ENCODE measurements at places on chromosomes 4 and X.

DNA sequence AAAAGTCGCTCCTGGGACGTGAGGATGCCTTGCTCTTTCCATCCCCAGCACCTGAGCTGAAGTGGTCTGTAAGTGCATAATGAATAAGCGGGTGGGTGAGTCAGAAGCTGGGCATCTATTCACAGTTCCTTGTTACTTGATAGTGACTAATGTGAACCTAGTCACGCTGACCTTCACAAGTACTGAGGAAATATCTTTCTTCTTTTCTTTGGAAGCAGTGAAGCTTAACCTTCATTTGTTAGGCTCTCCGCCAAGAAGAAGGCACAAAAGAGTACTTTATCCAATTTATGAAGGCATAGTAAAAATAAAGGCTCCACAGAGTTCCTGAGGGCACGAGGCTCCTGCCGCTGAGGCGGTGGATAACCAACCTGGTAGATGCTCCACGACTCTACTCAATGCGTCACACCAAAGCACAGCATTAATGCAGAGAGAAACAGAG, 475.7 kb upstream of the SLIT2 start:
- no peak for DNase-seq

DNA sequence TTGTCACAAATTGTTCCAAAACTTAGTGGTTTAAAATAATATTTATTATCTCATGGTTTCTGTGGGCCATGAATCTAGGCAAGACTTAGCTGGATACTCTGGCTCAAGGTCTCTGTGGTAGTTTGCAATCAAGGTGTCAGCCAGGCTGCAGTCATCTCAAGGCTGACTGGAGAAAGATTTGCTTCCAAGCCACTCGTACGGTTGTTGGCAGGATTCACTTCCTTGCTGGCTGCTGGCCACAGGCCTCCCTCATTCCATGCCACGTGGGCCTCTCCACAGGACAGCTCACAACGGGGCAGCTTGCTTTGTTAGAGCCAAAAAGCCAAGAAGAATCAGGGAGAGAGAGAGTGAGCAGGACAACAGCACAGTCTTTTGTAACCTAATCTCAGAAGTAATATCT, 101.4 kb downstream of the WWC2 start:
- DNase-seq, result no peak

DNA sequence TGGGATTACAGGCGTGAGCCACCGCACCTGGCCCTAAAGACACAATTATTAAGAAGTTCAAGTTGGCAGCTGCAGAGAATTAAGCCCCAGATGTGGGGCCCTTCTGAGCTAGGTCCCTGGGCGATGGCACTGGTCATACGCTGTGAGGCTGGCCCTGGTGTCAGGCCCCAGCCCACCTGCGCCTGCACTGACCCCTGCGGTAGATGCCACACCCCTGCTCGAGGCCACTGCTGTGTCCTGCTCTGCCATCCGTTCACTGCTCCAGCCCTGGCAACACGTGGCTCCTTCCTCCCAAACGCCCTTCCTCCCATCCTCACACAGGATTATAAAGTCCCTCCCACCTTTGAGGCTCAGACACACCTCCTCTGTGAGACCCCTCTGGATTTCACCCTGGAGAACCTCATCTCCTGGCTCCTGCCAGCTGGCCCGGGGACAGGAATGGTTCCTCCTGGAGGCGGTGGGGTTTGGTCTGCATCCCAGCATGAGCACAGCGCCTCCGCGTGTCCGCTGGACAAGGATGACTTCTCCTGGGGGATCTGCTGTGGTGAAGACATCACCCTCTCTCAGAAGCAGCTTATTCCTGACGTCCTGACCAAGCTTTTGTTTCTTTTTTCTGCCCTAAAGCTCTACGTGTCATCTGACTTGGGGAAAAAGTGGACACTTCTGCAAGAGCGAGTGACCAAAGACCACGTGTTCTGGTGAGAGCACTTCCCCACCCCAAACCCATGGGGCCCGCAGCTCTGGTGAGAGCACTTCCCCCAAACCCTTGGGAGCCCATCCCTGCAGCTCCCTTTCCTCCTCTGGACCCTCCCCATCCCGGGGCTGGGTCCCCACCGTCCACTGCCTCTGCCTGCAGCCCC, 219.0 kb upstream of the PSAPL1 start:
- no peak for DNase-seq

DNA sequence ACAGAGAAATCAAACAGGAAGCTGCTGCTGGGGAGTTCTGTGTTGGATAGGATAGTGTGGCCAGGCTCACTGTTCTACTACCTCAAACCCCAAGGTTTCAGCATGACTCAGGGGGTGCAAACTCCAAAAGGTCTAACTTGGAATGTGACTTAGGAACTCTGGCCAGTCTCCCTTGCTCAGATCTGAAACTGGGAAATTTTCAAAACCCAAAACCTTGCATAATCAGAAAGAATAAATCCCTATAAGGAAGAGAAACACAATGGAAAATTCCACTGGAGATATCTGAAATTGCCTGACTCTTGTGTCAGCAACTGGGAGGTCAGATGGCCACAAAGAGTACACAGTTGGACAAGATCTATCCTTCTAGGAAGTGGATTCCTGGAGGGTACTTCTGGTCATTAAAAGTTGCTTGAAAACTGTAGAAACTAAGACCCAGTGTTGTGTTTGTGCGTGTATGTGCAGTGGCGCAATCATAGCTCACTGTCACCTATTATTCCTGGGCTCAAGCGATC, 58.0 kb downstream of the PPEF2 start:
- no peak for DNase-seq

- no peak for DNase-seq
These were observed 2158.6 kb upstream of the TENM3 start for GRCh38 chr4:180084561-180084960.

- no peak for DNase-seq
These were observed 320.2 kb upstream of the GATB start for GRCh38 chr4:152081024-152081423.

DNA sequence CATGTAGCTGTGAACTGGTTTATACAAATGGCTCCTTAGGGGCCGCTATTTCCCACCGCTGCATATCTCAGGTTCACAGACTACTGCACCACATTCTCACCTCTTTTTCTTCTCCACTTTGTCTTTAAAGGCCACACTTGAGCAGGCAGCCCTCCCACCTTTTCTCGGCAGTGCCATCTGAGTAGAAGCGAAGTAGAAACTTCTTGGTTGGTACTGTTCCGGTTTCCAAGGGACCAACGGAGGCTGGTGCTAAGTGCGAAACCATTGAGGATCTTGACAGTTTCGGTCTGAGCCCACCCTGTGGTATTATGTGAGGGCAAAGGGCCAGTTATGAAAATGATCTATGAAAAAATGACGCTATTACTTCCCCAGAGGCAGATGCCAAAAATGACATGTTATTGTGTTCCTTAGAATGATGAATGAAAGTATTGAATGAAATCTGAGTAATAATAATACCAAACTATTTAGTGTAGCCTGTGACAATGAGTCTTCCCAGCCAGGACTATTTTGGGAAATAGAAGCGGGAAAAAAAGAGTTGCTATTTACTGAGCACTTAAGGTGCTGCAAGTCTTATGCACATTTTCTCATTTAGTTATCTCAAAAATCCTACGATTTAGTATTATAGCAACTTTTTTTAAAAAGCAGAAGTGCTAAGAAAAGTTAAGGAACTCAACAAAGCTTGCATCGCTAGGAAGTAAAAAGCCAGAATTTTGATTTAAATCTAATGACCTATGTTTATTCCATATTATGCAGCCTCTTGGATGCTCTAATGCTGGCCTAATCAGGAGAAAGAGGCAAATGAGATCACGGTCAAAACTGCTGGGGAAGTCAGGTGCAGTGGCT, 29.6 kb upstream of the CHRNA9 start:
- DNase-seq, result no peak

GRCh38 chr4:34158878-34159277, 2085.4 kb downstream of the ARAP2 start:
- DNase-seq, result no peak

- DNase-seq, result no peak
These were observed 24.3 kb upstream of the TET2 start for GRCh38 chr4:105122350-105122749.

GRCh38 chr4:110108960-110109359, 89.5 kb downstream of the ELOVL6 start:
- DNase-seq, result no peak

DNA sequence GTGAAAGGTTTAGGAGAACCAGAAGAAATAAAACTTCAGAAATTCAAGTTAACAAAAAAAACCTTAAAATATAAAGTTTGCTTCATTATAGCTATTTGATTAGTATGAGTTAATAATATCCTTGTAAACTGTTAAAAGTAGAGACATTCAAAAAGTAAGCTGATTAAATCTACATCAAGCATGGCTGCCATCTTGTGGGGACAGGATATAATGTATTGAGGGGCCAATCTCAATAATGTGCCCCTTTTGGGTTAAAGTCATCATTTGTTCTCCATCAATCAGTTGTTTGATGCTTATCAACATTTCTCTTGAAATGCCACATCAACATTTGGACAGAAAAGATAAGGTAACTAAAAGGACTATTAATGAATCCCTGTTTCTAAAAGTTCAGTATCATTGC, 4.6 kb upstream of the GRID2 start:
- DNase-seq, result no peak

- no peak for DNase-seq
These were observed 999.1 kb downstream of the STPG2 start for GRCh38 chr4:97144199-97144598.

DNA sequence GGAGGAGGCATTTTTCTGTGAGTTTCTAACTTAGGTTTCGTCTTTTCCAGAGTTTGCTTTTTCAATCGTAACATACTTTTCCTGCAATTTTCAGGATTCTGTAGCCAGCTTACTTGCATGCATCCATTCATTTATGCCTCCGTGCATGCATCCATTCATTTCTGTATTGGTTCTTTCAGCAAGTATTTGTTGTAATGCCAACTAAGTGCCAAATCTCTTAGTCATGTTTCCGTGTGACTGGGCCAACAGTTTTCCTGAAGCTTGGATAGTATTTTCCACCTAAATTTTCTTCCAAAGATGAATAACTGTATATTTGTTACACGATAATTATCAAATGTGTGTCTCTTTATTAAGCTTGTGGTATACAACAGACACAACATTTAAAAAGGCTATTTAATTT, 41.5 kb downstream of the CBLL2 start:
- DNase-seq, result no peak

GRCh38 chrX:134688031-134688823, 30.0 kb upstream of the PLAC1 start:
- no peak for DNase-seq

DNA sequence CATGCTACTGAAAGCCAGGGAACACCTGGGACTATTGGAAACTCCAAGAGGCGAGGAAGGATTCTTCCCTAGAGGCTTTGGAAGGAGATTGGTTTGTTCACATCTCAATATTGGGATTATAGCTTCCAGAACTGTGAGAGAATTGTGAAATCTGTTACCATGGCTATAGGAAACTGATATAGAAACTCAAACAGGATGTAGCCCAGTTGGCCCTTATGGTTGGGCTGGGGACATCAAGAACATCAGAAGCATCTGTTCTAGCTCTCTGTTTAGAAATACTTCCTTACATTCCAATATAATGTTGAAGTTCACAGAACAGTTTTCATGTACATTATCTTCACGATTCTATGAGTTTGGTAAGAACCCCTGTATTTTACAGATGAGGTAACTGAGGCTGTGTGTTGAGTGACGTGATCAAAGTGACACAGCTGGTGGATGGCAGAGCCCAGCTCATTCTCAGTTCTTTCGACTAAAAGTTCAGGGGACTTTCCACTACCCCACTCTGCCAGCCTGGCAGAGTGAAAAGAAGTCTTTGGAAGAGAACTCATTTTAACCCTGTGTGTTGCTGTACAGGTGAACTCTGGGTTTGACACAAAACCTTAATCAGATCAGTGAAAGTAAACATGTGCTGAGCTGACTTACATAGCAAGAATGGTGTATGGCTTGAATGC, 183.0 kb downstream of the GBA3 start:
- no peak for DNase-seq

DNA sequence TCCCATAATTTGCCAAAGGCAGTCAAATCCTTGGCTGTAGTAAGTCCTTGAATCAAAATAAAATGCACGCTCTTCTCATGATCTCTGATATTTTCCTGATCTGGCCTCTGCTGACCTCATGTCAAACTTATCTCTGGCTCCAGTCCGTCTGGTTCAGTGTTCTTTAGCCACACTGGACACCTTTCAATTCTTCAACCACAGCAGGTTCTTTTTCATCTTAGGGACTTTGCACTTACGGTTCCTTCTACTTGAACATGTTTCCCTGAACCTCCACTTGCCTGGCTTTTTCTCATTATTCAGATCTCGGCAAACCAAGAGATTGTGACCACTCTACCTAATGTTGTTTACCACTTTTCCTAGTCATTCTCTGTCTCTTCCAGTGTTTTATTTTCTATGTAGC, 10.3 kb downstream of the ENPEP start:
- no peak for DNase-seq

DNA sequence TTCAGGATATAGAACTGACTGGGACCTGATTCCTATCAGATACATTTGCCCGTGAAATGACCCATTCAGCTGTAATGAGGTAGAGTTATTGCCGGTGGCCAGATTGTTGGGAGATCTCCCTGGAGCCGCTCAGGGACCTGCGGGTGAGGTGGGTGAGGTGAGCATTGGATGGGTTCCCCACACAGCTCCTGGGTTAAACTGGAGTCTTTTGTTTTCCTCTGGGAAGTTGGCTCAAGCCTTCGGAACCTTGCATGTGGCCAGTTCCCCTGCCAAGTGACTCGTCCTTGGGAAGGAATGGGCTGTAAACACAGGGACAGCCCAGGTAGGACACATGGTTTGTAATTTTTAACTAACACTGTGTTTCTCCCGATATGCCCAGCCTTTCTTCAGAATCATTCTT, 31.6 kb upstream of the KIT start:
- no peak for DNase-seq

GRCh38 chrX:134365904-134366303, 94.1 kb upstream of the HPRT1 start:
- no peak for DNase-seq

DNA sequence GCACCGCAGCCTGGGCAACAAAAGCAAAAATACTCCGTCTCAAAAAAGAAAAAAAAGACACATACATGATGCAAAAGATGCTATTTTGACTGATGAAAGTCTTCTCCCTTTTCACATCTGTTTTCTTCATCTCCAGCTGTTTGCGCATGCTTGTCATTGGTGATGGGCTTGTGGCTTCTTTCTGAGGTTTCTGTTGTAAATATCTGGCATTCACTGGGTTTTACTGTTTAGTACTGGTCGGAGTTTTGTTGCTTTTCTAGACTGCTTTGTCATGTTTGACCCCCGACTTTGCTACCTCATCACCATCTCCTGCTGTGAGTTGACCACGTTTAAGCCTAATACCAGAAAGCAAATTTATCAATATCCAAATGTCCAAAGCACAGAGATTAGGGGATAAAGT, 34.4 kb downstream of the PTCHD1 start:
- DNase-seq, result no peak

GRCh38 chr4:38180456-38180855, 220.3 kb downstream of the PTTG2 start:
- DNase-seq, result no peak

All from hypothalamus (tissue), 51 donors.